GM13977 (cell line): ENCODE measurements at places on chromosomes 5 and 9.

DNA sequence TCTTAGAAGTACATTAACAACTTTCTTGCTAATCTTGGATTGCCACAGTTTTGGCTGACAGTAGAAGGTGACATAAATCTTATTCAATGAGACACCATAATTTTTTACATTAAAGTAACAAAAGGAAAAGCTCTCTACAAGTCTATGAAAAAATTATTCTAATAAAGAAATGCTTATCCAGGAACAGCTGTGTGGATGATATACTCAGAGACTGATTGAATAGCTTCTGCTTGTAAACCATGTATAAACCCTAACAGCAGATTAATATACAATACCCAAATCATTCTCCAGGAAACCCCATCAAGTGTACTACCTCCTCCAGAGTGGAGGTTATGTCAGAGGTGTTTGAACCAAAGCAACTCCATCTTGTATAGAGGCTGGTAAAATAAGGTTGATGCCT, 581.4 kb upstream of the PTGER4 start:
- DNase-seq: no peak

GRCh38 chr9:73269430-73270101, 117.9 kb downstream of the ANXA1 start:
- no peak for DNase-seq

- DNase-seq: no peak
Observed at GRCh38 chr5:35854248-35854647, 2.4 kb upstream of the IL7R start.

GRCh38 chr5:97297063-97297703, 114.1 kb upstream of the RIOK2 start:
- peak; percentile 53 for DNase-seq

- DNase-seq: no peak
Observed at GRCh38 chr9:68714416-68715180, 9.6 kb downstream of the PIP5K1B start.

- DNase-seq: no peak
Observed at GRCh38 chr9:122333169-122333808, 37.5 kb upstream of the PTGS1 start.

DNA sequence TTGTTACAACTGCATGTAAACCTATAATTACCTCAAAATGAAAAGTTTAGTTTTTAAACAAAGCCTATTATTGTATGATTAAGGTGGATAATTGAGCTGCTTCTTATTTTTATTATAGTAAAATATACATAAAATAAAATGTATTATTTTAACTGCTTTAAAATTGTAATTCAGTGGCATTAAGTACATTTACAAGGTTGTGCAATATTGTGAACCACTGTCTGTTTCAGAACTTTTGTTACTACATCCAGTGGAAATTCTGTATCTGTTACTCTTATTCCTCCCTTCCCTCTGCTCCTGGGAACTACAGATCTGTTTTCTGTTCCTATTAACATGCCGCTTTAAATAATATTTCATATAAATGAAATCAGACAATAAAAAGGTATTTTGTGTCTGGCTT, 37.1 kb downstream of the ITGA1 start:
- DNase-seq: no peak

GRCh38 chr5:149268928-149269557, 2.6 kb upstream of the AFAP1L1 start:
- peak; percentile 79 for DNase-seq

DNA sequence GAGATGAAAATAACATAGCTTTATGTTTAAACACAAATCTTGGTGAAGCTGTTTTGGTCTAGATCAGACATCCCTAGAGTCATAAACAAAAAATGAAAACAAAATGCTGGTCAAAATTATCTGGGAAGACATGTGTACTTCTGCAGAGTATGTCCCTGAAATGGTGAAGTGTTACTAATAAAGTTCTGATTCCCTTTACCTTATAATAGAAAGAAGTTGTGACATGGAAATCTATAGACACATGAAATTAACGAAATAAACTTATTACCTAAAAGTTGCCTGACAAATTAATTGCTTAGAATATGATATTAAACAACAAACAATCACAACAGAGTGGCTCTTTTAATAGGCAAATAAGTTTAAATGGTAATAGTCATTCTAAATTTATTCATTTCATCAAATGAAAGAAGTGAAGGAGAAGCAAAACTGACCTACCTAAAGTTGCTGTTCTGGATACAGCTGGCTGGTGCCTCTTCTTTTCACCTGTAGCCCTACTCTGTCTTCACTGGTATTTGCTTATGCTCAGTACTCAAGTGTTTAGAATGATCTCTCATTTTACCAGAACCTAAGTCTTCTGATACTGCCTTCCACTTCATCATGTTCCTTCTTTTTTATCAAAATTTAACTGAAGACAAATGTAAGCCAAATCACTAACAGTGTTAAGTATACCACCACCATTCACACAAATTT, 38.8 kb downstream of the FNIP1 start:
- no peak for DNase-seq

- no peak for DNase-seq
Observed at GRCh38 chr9:14888272-14888671, 22.0 kb downstream of the FREM1 start.

- no peak for DNase-seq
Observed at GRCh38 chr9:3708751-3709150, 182.9 kb upstream of the RFX3 start.

GRCh38 chr9:113888976-113889375, 12.9 kb downstream of the ZNF618 start:
- DNase-seq: no peak

GRCh38 chr5:28281351-28281750, 1243.0 kb upstream of the CDH9 start:
- no peak for DNase-seq

DNA sequence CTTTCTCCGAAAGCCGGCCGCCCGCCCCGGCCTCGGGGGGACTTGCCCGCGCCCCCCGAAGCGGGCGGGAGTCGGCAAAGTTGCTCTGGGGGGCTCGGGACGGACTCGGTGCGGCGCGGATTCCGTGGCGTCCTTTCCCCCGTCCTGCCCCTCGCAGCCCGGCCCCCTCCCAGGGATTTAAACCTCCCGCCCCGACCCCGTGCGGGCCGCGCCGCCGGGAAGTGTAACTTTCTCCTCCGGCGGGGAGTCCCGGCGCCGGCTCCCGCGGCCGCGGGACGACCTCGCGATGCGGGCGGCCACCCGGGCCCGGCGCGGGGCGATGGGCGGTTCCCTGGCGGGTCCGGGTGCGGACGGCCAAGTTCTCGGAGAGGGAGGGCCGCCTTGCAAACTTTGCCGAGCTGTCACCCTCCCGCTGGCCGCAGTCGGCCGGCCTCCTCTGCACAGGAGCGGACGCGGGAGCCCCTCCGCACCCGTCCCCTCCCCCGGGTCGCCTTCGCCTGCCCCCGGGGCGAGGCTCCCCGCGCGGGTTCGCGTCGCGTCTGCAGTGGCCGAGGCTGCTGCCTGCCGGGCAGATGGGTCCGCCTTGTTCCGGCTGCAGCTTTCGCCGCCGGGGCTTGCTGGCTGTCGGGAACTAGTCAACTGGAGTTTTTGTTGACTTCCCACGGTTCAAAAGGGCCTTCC, 732 bp downstream of the PBX3 start:
- DNase-seq: peak; percentile 65

DNA sequence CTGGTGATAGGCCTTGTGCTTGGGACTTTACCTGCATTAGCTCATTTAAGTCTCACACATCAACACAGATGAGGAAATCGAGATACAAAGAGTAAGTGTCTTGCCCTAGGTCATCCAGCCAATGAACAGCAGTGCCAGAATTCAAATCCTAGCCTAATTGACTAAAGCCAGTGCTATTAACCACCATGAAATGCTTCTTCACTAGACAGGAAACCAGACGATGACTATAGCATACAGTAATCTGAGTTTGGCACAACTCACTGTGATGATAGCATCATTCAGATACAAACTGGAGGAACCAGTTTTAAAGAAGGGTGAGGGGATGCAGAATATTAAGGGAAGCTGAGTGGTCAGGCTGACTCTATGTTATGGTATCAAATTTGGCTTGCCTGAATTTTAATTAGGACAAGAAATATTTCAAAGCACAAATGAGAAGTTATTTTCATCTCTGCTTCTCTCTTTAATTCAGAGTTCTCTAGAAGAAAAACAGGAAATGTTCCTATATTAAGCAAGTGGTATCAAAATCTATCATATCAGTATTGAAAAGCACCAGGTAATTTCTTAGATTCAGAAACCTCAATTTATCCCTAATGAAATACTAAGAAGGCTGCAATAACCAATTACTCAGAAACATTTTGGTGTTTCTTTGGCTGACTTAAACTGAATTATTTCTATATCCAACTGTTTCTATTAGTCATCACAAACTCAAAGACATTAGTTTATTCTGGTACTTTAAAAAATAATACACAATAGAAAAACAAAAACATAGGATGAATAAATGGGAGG, 147.0 kb upstream of the RASA1 start:
- peak; percentile 29 for DNase-seq

DNA sequence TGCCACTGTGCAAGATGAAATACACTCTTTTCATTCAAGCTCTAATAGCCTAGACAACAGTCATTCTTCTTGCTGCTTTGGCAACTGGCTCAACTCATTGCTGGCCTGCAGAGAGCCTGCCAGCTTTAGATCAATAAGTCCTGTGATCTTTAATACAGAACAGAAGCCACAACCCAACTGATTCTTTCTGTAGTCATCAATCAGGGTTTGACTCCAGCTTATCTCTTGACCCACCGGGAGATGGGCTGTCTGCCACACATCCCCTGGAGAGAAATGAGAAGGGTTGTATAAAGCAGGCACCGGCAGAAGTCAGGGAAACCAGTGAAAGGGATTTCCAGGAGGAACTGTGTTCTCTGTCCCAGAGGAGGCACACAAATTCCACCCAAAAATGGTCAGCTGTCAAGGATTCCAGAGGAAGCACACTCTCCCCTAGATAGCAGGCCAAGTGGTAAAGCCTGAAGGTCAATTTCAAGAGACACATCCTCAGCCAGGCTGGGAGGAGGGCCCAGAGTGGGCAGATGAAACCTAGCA, 24.5 kb downstream of the LHFPL2 start:
- DNase-seq: no peak

DNA sequence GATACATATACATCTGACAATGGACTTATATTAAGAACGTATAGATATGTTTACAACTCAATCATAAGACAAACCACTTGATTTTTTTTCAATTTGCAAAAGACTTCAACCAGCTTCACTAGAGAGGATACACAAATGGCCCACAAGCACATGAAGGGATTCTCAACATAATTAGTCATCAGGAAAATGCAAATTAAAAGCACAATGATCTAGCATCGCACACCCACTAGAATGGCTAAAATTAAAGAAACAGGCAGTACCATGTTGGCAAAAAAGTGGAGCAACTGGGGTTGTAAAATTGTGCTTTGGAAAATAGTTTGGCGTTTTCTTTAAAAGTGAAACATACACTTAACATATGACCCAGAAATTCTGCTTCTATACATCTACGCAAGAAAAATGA, 80.0 kb upstream of the TRIO start:
- no peak for DNase-seq

DNA sequence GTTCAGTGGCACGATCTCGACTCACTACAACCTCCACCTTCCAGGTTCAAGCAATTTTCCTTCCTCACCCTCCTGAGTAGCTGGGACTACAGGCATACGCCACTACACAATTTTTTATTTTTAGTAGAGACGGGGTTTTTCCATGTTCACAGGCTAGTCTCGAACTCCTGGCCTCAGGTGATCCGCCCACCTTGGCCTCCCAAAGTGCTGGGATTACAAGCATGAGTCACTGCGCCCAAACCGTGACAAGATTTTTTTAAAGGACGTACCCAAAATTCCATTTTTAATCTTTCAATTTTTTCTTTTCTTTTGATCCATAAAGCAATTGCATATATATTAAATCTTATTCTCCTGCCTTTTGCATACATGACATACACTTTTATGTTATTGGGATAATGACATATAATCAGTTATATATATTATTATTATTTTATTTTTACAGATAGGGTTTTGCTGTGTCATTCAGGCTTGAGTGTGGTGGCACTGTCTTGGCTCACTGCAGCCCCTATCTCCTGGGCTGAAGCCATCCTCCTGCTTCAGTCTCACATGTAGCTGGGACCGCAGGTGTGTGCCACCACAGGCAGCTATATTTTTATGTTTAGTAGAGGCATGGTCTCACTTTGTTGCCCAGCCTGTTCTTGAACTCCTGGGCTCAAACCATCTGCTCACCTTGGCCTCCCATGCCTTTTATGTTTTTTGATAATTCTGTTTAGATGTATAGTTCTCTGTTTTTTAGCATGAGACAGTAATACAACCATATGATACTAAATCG, 71.9 kb downstream of the RAB24 start:
- no peak for DNase-seq

- no peak for DNase-seq
Observed at GRCh38 chr5:111133436-111133751, 41.2 kb downstream of the WDR36 start.

- no peak for DNase-seq
Observed at GRCh38 chr5:36613241-36613640, 6.8 kb downstream of the SLC1A3 start.

DNA sequence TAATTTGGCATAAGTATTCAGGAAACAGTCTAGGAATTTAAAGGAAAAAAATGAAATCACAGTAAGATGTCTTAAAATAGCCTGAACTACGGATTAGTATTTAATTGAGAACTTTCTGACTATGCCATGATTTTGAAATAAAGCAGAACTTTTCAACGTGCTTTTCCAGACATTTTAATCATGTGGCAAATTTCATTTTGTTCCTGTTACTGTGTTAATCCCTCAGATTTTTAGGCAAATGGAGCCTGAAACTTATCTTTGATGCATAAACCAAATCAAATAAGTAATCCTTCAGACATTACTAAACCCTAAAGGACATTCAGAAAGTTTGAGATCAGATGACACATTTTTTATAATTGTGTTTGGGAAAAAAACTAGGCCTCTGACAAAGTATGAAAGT, 75.7 kb downstream of the FBN2 start:
- no peak for DNase-seq

DNA sequence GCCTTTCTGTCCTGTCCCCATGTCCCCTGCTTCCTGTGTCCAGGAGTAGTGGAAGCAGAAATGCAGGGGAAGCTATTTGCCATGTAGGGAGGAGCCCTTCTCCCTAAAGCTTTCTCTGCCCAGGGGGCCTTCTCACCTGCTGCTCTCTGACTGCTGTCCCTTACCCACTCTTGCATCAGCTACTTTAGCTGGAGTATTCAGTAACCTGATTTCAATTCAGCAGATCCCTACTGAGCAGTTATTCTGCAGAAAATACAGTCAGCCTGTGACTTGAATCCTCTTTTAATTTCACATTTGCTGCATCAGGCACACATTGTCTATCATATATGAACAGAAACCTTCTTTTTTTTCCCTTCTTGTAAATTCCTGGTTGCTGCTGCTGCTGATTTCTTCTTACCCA, 90.4 kb downstream of the MVB12B start:
- DNase-seq: no peak
